ENCODE measurements at places on chromosomes 7 and 10.
A peak's percentile ranks its signal among the peaks of the same experiment; 100 is the strongest.

DNA sequence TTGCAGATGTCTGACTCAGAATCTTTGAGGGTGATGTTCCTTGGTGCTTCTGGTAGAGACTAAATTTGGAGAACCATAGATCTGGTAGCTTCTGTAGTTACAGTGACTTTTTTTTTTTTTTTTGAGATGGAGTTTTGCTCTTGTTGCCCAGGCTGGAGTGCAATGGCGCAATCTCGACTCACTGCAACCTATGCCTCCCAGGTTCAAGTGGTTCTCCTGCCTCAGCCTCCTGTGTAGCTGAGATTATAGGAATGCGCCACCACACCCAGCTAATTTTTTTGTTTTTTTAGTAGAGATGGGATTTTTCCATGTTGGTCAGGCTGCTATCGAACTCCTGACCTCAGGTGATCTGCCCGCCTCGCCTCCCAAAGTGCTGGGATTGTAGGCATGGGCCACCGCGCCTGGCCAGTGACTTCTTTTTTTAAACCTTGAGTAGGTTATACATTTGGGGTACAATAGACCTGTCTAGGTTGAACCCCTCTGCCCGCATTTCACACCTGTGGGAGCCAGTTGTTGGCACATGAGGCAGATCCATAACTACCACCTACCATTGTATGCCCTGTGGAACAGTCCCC lies 47.0 kb downstream of the SUFU start:
- H3K4me1 ChIP-seq, result peaks cover 19% of the 10 kb centered on the region
- H3K4me3 ChIP-seq, result no peak overlapping the region
- no peak overlapping the region for H3K27ac ChIP-seq

DNA sequence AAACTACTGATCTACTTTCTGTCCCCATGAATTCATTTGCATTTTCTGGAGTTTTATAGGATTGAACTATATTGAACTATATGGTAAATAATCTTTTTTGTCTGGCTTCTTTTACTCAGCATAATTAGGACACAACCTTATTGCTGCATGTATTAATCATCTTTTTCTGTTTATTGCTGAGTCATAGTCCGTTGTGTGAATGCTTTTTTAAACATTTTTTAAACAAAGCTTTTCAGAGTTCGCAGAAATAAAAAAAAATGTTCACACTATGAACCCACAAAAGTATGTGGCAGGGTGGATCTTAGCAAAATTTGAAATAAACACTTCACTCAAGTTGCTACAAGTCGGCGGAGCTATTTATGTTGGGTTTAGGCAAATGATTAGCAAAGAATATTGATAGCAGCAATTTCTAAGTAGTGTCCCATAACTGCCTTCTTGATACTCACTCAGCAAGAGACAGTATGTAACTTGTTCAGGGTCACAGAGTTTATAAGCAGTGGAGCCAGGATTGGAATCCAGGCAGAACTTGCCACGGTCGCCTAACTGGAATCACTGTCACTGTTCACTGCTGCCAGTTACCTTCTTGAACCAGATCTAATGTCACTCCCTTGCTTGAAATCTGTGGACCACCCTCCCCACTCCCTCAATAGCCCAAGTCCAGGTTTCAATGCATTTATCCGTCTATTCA lies 5.6 kb downstream of the CH25H start:
- no peak for DNase-seq
- peaks cover 33% of the 10 kb centered on the region for H3K27me3 ChIP-seq
- no peak overlapping the region for H3K27ac ChIP-seq
- H3K4me1 ChIP-seq, result no peaks in the 10 kb centered on the region

- no peak overlapping the region for H3K27ac ChIP-seq
- peaks cover 2% of the 10 kb centered on the region for H3K36me3 ChIP-seq
- peaks cover under 1% of the 10 kb centered on the region for H3K4me1 ChIP-seq
- no peaks in the 10 kb centered on the region for H3K27me3 ChIP-seq
- no peak for DNase-seq
Observed at GRCh38 chr7:130160023-130160422, 45.2 kb downstream of the TMEM209 start.

GRCh38 chr10:114403541-114404161 lies 651 bp downstream of the AFAP1L2 start:
- H3K4me3 ChIP-seq, result peak overlapping the region; percentile 69
- H3K27me3 ChIP-seq, result peaks cover 21% of the 10 kb centered on the region
- DNase-seq, result no peak
- peak overlapping the region; percentile 46 for H3K27ac ChIP-seq
- peaks cover 9% of the 10 kb centered on the region for H3K4me1 ChIP-seq
- no peaks in the 10 kb centered on the region for H3K36me3 ChIP-seq

GRCh38 chr7:90988516-90988915 lies 275.7 kb upstream of the FZD1 start:
- no peaks in the 10 kb centered on the region for H3K36me3 ChIP-seq
- no peak for DNase-seq
- H3K27me3 ChIP-seq, result no peaks in the 10 kb centered on the region
- no peak overlapping the region for H3K27ac ChIP-seq
- H3K4me3 ChIP-seq, result no peak overlapping the region
- no peaks in the 10 kb centered on the region for H3K4me1 ChIP-seq

GRCh38 chr7:90709501-90710465 lies 113.7 kb downstream of the CDK14 start:
- H3K36me3 ChIP-seq, result no peaks in the 10 kb centered on the region
- no peak overlapping the region for H3K4me3 ChIP-seq
- H3K27me3 ChIP-seq, result no peaks in the 10 kb centered on the region
- no peak for DNase-seq

- peaks cover 79% of the 10 kb centered on the region for H3K36me3 ChIP-seq
- H3K27me3 ChIP-seq, result no peaks in the 10 kb centered on the region
- H3K27ac ChIP-seq, result no peak overlapping the region
- H3K4me1 ChIP-seq, result peaks cover 4% of the 10 kb centered on the region
Observed at GRCh38 chr7:80661729-80662128, 23.3 kb downstream of the CD36 start.

- no peak for DNase-seq
- no peak overlapping the region for H3K4me3 ChIP-seq
- no peaks in the 10 kb centered on the region for H3K36me3 ChIP-seq
- no peaks in the 10 kb centered on the region for H3K4me1 ChIP-seq
Observed at GRCh38 chr7:114759347-114760062, 162.4 kb upstream of the MDFIC start.

DNA sequence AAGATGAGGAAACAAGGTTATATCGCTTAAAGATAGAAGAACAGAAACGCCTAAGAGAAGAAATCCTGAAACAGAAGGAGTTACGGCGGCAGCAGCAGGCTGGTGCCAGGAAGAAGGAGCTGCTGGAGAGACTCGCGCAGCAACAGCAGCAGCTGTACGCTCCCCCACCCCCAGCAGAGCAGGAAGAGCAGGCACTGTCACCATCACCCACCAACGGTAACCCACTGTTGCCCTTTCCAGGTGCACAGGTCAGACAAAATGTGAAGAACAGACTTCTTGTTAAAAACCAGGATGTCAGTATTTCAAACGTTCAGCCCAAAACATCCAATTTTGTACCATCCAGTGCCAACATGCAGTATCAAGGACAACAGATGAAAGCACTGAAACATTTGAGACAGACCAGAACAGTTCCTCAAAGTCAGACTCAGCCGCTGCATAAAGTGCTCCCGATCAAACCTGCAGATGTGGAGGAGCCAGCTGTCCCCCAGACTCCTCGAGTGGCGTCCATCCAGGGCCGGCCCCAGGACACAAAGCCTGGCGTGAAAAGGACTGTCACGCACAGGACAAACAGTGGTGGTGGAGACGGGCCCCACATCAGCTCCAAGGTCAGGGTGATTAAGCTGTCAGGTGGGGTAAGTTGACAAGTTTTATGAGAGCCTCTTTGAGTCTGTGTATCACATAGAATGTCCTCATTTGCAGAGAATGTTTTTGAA lies 67.1 kb downstream of the SHH start:
- H3K36me3 ChIP-seq, result peaks cover 6% of the 10 kb centered on the region
- H3K27me3 ChIP-seq, result no peaks in the 10 kb centered on the region
- H3K27ac ChIP-seq, result no peak overlapping the region
- no peak for DNase-seq
- peaks cover 16% of the 10 kb centered on the region for H3K4me1 ChIP-seq

DNA sequence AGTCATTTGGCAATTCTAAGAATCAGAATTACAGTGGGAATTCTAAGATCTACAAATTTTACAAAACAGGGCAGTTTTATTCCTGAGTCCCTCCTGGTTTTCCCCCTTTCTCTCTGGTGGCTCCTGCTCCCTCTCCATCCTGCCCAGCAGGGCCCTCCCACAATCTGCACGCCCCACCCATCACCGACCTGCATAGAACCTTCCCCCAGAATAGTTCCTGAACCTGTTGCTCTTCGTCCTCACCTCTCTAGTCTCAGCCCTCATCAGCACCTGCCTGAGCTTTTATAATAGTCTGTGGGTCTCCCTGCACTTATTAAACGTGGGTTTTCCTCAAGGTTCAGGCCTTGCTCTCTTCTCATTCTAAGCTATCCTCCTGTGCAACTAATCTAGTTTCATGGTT lies 49.1 kb upstream of the MNX1 start:
- H3K36me3 ChIP-seq, result no peaks in the 10 kb centered on the region
- peaks cover 2% of the 10 kb centered on the region for H3K27me3 ChIP-seq
- H3K4me3 ChIP-seq, result no peak overlapping the region

DNA sequence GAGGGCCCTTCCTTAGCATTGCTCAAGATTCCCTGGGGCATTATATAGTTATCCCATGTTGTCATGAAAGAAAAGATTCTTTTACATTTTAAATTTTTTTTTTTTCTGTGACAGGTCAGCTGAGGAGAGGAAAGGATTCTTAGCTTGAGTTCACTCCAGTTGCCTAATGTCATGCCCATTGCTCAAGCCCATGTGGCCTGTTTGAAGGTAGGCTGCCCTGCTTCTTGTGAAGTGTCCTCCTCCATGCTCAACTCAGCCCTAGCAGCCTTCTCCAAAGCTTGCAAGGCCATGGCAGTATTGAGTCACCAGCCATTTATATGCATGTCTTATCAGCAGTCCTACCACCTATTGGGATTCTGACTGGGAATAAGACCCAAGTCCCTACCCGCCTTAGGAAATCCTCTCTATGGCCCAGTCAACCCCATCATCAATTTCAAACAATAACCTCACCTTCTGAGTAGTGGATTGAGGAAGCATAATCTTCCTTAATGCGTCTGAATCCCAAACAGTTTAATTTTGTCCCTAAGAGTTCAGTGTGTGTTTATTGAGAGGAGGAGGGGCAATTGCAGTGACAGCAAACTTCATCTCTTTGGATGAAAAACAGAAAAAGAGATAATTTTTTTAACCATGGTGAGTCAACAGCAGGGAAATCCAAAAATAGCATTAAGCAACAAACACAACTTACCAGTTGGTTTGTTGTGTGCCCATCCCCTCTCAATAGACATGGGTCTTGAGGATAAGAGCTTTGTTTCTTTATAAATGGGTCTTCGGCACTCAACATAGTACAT lies 38.6 kb upstream of the WASL start:
- no peaks in the 10 kb centered on the region for H3K36me3 ChIP-seq
- no peaks in the 10 kb centered on the region for H3K27me3 ChIP-seq
- no peak overlapping the region for H3K27ac ChIP-seq
- no peaks in the 10 kb centered on the region for H3K4me1 ChIP-seq
- no peak for DNase-seq

DNA sequence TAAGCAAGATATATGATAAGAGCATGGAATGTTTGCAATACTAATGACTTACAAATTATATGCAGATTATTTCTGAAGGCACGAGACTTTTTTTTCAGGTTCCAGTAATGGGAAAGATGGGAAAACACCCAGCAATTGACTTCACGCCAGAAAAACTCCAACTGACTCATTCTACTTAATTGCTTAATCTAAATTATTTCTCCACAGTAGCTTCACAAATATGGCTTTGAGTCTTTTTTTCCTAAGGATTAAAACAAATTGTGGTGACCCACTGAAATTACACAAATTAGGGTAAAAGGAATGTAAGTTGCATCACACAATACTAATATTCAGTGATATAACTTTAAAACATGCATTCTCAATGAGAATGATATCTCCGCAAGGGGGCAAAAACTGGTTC lies 138.7 kb downstream of the GNAI1 start:
- H3K4me1 ChIP-seq, result peaks cover 5% of the 10 kb centered on the region
- no peak overlapping the region for H3K27ac ChIP-seq
- H3K4me3 ChIP-seq, result no peak overlapping the region
- no peaks in the 10 kb centered on the region for H3K27me3 ChIP-seq

DNA sequence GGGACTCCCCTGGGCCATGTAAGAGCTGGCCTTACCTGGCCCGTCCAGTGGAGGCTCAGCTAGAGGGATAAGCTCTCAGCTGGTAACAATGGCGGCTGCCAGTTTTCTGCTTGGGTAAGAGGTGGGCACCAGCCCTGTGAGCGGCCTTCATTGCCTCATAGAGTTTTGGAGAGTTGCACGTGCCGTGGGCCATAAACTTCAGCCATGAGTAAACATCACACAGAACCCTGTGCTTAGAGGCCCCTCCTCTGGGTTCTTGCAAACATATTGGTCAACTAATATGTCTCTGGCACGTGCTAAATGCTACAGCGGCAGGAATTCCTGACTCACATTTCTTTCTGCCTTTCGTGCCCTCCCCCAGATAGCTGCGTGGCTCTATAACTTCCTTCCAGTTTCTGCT lies 103.9 kb upstream of the LEP start:
- peaks cover 14% of the 10 kb centered on the region for H3K27me3 ChIP-seq
- no peak overlapping the region for H3K27ac ChIP-seq
- no peak for DNase-seq
- H3K4me3 ChIP-seq, result no peak overlapping the region

DNA sequence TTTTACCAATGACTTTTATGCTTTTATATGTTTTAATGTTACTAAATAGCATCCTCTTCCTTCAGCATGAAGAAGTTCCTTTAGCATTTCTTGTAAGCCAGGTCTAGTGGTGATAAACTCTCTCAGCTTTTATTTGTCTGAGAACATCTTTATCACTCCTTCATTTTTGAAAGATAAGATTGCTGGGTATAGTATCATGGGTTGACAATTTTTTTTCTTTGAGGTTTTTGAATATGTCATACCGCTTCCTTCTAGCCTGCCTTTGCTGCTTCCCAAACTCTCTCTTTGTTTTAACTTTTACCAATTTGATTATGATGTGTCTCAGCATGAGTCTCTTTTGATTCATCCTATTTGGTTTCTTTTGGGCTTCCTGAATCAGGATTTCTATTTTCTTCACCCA lies 108.2 kb upstream of the KAT6B start:
- no peaks in the 10 kb centered on the region for H3K27me3 ChIP-seq
- DNase-seq, result no peak
- H3K27ac ChIP-seq, result no peak overlapping the region
- no peaks in the 10 kb centered on the region for H3K36me3 ChIP-seq
- no peaks in the 10 kb centered on the region for H3K4me1 ChIP-seq

DNA sequence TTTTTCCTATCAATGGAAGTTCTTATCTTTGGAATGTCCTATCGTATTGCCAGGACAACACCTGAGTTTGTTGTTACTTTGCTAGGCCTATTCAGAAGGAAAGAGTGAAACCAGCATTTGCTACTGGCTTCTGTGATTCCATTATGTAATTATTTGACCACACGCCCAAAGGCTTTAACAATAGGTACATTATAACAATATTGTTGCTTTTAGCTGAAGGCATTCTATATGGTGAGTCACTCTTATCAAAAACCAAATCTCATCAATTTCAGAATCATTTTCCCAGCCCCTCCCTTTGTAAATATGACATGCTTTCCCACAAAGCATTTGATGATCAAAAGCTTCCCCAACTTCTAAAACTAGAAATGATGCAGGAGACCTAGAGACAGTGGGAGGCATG lies 294.4 kb upstream of the NEBL start:
- no peaks in the 10 kb centered on the region for H3K36me3 ChIP-seq
- no peak overlapping the region for H3K4me3 ChIP-seq
- no peaks in the 10 kb centered on the region for H3K4me1 ChIP-seq
- no peak for DNase-seq
- H3K27me3 ChIP-seq, result no peaks in the 10 kb centered on the region

Measured in psoas muscle (tissue), 8 donors.